ENCODE measurements at places on chromosomes 4 and X.

- no peak for DNase-seq
These were observed 602.8 kb downstream of the INPP4B start for GRCh38 chr4:142243255-142243654.

DNA sequence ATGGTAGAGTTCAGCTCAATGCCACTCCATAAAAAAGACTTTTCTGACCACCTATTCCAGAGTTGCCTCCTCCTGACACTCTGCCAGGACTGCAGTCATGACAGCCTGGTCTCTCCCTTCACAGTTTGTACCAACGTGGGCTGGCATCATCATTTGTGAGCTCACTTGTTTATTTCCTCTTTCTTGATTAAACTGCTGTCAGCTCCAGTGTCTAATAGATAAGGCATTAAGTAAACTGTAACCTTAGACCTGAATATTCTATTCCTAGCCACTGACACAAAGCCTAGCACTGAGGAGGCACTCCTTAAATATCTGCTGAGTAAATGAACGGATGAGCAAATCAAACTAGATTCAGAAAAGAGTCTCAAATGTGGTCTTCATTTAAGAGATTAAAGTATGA is 48.7 kb downstream of the DDX60 start:
- DNase-seq: no peak

DNA sequence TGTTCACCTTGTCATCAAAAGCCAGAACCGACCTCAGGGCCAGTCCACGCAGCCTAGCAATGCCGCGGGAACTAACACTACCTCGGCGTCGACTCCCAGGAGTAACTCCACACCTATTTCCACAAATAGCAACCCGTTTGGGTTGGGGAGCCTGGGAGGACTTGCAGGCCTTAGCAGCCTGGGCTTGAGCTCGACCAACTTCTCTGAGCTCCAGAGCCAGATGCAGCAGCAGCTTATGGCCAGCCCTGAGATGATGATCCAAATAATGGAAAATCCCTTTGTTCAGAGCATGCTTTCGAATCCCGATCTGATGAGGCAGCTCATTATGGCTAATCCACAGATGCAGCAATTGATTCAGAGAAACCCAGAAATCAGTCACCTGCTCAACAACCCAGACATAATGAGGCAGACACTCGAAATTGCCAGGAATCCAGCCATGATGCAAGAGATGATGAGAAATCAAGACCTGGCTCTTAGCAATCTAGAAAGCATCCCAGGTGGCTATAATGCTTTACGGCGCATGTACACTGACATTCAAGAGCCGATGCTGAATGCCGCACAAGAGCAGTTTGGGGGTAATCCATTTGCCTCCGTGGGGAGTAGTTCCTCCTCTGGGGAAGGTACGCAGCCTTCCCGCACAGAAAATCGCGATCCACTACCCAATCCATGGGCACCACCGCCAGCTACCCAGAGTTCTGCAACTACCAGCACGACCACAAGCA is 898 bp downstream of the UBQLN2 start:
- peak; percentile 28 for DNase-seq

DNA sequence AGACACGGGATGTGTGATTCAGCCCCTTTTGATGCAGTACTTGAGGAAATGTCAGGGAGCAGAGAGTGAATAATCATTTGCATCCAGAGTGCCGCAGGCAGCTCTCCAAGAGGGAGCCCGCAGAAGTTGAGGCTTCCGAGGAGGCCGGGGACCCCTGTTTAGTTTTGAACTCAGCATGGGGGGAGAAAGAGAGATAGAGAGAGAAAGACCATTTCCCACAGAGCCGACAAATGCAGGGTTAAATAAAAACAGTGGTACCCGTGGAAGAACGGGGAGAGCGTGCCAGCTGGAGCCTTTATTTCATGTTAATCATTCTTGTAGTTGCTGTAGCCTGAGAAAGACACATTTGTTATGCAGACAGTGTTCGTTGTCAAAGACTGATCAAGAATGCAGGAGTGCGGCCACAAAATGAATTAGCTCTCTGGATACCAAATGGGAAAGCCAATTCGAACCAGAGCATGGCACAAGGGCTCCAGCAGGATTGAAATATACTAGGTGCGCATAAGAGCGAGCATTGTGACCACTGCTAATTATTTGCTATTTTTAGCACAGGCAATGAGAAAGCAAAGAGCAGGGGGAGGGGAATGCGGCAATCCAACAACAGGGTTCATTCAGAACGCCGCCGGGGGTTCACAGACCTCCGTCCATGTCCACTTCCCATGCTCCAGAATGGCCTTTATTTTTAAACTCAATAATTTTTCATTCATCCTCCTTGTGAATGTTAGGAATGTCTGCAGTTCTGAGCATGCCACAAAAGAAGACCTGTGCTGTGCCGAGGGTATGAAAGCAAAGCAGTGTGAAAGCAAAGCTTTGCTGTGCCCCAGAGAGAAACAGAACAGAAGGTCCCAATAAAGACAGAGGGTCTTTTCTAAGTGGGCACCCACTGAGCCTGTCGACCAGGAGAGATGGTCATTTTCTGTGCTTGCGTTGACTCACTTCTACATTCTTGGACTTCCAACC is 243.9 kb upstream of the VCX3A start:
- DNase-seq: peak; percentile 47

DNA sequence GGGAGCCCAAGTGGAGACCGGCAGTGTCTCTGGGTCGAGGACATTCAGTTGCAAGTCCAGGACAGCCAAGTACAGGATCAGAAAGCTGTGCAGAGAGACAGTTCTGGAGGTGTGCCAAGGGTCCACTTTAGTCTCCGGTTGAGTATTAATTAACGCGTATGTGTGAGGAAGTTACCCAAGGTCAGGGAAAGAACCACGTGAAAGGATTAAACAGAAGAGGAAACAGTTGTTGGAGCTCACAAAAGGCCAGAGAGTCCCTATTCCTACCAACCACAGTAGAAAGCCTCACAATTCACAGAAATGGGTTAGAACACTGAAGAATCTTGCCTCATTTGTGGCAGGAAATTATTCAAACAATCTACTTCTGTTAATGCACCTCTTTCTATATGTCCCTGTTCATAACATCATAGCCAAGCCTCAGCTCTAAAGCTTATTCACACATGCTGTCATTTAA is 17.9 kb upstream of the NSUN7 start:
- no peak for DNase-seq

DNA sequence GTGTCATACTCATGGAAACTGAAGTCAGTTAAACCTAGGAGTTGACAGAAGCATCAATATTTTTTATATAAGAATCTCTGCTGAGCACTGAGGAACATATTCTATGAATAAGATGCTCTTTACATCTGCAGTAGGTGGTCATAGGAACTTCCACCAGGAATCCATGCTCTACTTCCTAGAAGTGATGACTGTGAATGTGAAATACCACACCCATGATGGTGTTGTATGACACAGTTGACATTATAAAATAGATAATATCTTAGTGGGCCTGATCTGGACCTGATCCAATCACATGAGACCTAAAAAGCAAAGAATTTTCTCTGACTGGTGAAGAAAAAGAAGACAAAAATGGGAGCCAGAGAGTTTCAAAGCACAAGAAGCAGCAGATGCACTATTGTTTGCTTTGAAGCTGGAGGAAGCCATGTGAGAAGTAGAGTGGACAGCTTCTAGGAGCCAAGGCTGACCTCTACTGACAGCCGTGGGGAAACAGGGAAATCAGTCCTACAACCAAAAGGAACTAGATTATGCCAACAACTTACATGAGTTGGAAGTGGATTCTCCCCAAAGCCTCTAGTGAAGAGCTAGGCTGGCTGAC is 68.6 kb upstream of the HS3ST1 start:
- DNase-seq: no peak

GRCh38 chrX:131792789-131793462 is 230.2 kb upstream of the STK26 start:
- no peak for DNase-seq

- DNase-seq: no peak
These were observed 23.0 kb upstream of the NFKB1 start for GRCh38 chr4:102478186-102478585.

GRCh38 chrX:35439034-35439660 is 359.0 kb upstream of the MAGEB16 start:
- DNase-seq: no peak

DNA sequence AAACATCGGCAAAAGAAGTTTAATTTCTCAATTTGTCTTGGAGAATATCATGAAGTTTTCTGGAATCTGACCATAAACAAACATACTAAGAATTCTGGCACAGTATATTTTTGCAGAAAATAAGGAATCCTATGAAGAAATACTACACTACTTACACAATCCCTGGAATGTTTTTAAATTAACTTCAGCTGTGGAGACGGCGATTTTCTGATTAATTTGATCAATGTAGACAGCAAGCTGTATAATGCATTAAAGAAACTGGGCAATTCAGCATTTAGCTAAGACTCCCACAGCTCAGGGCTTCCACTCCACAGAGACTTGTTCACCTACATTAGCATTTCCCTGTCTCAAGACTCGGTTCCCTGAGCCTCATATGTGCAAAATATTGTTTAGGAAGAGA is 12.2 kb downstream of the EGFL6 start:
- DNase-seq: no peak

DNA sequence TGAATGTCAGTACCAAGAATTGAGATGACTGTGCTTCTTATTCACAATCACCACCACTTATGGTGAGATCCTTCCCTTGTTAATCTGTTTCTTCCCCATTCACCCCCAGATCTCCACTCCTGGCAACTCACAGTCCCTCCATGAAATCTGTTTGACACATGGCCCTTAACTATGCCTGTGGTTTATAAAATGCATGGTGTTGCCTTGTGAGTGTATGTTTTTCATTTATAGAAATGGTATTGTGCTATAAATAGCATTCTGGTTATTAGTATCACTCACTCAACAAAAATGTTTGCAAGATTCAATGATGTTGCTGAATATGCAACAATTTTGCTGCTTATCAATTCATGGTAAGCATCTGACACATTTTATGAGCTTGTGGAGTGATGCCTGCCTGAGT is 131.0 kb downstream of the PRKX start:
- no peak for DNase-seq

DNA sequence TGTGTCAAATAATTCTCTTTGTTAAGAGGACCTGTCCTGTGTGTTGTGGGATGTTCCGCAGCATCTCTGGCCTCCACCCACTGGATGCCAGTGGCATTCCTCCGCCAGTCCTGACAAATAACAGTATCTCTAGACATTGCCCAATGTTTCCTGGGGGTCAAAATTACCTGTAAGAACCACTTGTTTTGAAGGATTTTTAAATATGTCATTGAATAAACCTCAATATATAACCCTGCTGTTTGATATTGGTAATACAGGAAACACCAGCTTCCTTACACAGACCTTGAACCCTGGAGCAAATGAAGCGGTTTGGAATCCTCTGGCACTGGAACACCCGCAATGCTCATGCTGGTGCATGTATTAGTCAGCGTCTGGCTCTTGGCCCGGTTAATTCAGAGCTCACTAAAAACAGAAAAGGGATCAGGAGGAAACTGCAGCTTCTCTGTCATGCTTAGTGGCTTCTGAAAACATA is 101.3 kb downstream of the TBL1X start:
- DNase-seq: peak; percentile 31

DNA sequence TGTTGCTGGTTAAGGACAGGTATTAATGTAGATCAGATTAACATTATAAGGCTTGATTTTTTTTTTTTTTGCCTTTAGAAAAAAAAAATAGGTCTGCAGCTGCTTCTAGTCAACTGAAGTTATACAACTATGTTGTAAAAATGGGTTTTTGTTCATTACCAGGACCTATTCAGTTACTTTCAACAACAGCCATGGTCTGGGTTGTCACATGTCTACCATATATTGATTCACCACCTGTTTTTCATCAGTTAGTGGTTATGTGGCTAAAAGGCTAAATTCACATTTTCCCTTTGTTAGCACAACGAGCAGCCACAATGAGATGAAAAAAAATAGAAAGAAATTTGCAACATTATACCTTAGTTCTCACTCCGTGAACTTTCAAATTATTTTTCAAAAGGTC is 45.5 kb downstream of the GLRB start:
- DNase-seq: no peak

GRCh38 chr4:70935038-70935695 is 33.0 kb downstream of the MOB1B start:
- DNase-seq: no peak

DNA sequence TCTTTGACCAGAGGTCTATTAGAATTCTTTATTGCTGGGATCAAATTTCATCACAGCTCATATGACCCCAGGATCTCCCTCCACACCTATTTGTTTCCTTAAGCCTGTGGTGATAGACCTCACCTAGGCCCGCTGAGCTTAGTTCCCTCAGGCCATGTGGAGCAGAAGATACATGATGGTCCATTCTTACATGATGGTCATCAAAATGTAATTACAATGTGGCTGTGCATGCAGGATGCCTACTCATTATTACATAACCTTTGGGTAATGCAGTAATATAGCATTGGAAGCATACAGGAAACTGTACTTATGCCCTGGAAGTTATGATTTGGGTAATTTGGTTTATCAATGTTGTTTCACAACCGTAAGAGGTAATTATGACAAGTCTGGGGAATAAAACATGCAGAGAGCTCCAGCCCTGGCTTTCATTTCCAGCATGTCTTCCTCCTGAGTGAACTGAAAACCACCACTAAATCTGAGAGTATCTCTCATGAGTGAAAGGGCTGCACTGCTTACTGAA is 67.0 kb upstream of the AGA start:
- DNase-seq: no peak

GRCh38 chr4:119984996-119985395 is 81.7 kb downstream of the MAD2L1 start:
- DNase-seq: no peak

- no peak for DNase-seq
These were observed 879 bp downstream of the SH2D1A start for GRCh38 chrX:124347242-124347641.

GRCh38 chr4:181541396-181541795 is 701.8 kb upstream of the TENM3 start:
- DNase-seq: no peak

GRCh38 chrX:69285881-69286564 is 120.8 kb upstream of the PJA1 start:
- DNase-seq: no peak

- peak; percentile 64 for DNase-seq
These were observed 12.1 kb upstream of the DCTD start for GRCh38 chr4:182929296-182929695.

GRCh38 chr4:26871611-26872010 is 11.0 kb downstream of the STIM2 start:
- DNase-seq: no peak

DNA sequence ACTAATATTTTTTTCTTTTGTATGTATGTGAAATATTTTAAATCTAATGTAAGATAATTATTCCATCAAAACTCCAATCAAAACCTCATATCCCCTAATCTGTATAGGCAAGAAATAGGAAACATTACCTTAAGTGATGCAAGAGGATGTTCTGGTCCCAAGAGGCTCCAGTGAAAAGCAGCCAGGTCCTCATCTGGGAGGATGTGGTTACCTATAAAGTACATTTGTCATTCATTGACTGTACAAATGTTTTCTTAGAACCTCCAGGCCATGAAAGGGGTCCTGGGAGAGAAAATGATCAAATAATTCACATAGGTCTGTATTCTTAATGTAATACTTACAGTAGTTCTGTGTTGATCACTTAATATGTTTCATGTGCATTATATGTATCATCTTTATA is 25.5 kb downstream of the FAM120C start:
- no peak for DNase-seq

- DNase-seq: no peak
These were observed 50.6 kb downstream of the ZGRF1 start for GRCh38 chr4:112585977-112586736.

- no peak for DNase-seq
These were observed 432.3 kb upstream of the HS3ST1 start for GRCh38 chr4:11860996-11861395.
